ENCODE measurements at places on chromosomes 12 and 14.

DNA sequence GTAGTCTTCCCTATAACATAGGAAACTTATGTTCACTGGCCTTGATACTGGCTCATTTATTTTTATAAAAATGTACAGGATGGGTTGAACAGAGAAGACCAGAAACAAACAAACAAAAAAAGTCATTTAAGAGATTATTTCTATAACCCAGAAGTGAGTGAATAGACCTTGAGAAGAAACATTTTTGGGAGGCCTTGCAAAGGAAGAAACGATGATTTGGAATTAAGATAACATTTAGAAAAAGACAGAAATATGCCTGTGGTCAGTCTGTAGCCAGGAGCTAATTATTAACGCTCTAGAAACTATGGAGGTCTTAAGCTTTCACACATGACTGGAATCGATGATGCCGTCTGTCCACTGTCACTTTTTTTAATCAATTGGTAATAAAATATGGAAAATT lies 264.0 kb downstream of the EGLN3 start:
- no peak for DNase-seq

DNA sequence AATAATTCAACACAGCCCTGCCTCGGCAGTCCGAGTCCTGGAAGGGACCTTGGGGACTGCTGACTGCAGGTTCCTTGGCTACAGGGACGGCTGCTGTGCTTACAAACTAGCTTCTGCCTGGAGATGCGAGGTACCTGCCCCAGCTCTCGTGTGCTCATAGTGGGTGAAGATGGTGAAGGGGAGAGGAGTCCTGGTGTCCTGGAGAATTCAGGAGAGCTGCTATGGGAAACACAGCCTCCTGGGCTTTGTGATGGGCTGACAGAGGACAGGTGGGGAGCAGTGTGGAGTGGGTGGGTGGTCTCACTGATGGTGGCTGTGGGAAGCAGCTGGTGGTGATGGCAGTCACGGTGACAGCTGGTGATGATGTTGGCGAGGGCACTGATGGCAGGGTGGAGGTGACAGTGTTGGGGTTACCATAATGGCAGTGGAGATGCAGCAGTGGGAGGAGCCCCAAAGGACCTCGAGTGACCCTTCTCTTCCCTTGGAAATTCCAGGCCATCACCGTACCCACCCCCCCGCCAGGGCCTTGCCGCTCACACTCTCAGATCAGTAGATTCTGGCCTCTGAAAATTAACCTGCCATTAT lies 32.8 kb downstream of the HVCN1 start:
- no peak for DNase-seq

DNA sequence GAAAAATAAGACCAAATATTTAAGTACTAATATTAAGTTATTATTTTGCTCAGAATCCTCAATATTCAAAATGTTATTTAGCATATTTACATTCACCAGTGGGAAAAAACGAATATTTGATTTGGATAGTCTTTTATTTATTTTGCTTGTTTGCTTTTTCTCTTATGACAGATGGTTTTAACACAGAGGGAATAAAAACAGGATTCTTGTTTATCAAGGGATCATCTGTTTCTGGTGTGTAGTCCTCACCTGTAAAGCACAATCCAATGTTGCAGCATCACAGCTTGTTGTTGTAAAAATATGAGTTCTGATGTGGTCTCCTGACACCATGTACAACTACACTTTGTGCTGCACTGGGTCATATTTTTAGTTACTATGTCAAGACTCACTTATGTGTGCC lies 103.9 kb downstream of the AVPR1A start:
- DNase-seq: no peak

DNA sequence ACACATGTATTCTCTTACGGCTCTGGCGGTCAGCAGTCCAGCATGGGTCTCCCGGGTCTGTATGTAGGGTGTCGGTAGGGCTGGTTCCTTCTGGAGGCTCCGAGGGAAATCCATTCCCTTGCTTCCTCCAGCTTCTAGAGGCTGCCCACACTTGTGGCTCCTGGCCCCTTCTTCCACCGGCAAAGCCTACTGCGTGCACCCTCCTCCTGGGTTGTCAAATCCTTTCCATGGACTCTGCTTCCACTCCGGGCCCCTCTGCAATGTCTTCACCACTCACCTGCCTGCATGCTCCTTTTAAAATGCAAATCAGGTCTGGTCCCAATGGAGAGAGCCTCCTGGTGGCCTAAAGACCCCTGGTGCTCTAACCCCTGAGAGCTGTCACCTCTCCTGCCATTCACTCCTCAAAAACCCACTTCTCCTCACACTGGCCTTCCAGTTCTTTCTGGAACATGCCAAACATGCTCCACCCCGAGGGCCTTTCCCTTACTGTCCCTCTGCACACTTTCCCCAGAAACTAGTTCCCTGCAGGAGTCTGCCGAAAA lies 108.5 kb downstream of the DICER1 start:
- DNase-seq: no peak

GRCh38 chr12:108583991-108584390 lies 13.9 kb downstream of the TMEM119 start:
- DNase-seq: no peak
